ENCODE measurements at places on chromosomes 1 and 21.

DNA sequence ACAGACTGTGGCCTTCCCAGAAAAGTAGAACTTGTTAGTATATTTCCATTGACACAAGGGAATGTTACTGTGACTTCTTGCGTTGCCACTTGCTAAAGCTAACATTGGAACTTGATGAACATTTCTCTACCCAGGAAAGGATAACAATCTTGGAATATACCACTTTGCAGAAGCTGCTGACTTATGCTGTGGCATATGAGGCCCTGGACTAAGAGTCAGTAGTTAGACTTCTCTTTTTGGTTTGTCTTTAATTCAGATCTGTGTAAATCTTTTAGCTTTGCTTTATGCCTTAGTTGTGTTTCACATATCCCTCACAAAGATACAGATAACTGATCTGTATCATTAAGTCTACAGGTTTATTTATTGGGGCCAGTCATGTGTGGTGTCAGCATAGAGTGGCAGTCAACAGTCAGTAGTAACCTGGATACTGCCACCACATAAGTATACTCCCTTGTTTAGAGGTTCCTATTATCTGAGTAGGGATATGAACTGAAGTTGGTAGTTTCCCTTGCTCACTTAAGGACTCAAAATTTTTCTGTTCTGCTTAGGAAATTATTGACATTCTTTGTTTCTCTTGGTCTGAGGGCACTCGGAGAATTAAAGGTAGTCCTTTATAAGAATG, 14.7 kb downstream of the RNF2 start:
- no peak for DNase-seq

- no peak for DNase-seq
Observed at GRCh38 chr1:87044840-87045239, 130.4 kb downstream of the HS2ST1 start.

DNA sequence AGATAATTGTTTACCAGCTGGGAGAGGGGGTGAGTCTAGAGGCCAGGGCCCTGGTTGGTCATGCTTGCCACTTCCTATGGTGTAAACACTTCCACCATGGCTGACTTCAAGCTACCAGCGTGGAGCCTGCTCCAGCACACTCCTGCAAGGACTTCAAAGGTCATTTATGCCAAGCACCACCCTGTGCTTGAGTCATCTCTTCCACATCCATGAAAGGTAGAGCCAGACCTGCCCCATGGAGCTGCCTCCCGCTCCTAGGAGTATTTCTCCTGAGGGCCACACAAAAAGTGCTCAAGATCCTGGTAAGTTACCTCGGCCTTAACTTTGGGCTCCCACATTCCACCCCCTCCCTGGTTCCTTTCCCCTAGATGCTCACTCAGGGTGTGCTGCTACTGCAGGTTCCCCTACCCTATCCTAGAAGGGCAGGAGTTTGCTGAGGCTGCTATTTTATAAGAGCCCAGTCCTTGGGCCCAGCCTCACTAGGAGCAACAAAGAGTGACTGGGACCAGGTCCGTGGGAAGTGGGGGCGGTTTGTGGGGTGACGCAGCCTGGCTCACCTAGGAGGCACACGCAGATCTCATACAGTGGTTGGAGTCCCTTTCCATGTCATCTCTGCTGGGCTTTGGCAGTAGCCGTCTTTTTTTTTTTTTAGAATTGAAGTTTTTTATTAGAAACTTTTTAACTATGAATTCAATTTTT, 2.4 kb downstream of the RAB7B start:
- DNase-seq = no peak

DNA sequence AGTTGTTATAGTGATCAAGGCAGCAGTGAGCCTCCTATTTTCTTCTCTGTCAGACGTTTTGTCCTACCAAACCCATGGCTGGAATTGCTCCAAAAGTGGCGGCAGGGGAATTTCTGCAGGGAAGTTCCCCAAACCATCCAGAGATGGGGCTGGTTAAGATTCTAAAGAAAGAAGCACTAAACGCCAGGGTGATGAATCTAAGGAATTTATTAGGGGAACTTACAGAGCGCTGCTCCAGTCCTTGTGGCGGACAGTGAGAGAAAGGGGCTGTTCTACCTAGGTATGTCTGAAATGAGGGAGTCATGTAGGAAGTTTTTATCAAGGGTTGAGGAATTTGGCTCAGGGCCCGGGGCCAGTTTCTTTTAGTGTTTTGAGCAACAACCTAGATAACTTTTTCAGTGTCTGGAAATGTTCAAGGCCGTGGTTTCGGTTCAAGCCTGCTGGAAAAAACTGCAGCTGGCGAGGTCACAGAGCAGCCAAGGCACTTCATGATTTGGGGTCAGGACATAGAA, 222.4 kb upstream of the B3GALT2 start:
- no peak for DNase-seq

DNA sequence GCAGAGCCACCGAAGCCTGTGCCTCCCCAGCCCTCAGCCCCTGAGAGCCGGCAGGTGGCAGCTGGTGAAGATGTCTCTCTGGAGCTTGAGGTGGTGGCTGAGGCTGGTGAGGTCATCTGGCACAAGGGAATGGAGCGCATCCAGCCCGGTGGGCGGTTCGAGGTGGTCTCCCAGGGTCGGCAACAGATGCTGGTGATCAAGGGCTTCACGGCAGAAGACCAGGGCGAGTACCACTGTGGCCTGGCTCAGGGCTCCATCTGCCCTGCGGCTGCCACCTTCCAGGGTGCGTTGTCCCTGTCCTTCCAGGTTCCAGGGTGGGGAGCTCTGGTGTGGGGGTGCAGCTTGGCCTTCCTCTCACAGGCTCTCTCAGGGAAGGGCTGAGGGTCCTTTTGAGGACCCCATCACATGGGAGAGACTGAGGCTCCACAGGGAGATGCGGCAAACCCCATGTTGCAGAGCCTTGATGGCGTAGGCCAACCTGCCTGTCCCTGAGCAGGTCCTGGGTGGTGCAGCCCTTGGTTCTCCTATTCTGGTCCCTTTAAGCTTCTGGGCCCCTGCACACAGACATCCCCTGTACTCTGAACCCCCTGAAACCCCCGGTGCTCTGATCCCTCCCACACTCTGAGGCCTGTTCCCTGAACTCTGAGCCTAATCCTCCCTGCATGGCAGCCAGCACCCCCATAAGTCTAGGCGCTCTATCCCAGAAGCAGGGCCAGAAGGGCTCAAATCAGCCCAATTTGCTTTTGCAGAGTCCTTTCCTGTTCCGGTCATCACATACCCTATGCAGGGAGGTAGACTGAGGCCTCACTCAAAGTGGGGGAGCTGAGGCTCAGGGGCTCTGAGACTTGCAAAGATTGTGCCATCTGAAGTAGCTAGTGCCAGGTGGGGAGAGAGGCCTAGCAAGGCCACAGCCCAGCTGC, 88.5 kb downstream of the TRIM11 start:
- no peak for DNase-seq

GRCh38 chr1:234208351-234208750, 164.9 kb upstream of the COA6 start:
- no peak for DNase-seq

DNA sequence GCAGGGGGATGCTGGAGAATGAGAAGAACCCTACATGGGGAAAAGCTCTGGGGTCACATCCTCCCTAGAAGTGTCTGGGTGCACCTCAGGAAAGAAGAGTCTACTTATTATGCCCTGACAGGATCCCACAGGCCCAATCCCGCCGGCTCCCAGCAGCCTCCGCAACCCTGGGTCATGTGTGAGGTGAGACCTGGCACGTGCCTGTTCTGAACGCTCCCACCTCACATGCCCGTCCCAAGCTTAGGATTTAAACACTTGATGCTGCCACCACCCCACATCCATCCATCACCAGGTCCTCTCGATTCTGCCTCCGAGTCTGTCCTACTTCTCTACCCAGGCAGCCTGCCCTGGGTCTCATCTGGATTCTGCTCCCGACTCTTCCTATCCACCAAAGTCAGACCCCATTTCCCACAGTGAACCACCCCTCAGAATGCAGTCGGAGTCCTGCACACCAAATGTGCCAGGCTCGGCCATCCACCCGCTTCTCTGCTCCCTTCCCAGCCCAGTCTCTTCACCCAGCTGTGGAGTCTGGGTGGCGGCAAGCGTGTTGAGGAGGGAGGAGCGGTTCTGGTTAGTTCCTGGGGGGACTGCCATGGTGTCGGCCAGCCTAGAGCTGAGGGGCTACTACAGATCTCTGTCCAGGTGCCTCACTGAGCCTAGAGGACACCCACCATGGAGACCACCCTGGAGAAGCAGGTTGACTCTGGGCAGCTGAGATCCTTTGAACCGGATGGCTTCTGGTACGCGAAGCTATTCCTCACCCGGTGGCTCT, 23.9 kb downstream of the SLC2A1 start:
- peak; percentile 0 for DNase-seq

GRCh38 chr21:38494251-38494642, 4.0 kb downstream of the ERG start:
- no peak for DNase-seq

DNA sequence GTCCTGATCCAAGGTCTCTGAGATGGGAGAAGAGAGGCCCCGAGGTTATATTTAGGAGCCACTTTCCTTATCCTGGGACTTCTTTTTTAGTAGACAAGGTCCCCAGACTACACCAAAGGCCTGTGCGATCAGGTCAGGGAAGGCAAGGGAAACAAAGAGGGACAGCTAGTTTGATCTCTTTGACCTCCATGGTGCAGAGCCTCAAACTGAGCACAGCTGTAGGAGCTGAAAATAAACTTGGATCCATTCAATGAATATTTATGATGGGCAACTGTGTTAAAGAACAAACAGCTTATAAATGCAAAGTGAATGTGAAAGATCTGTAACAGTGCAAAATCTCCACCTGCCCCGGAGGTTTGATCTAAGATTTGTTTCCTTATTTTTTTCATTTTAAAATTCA, 256.6 kb downstream of the DYRK1A start:
- peak; percentile 14 for DNase-seq

DNA sequence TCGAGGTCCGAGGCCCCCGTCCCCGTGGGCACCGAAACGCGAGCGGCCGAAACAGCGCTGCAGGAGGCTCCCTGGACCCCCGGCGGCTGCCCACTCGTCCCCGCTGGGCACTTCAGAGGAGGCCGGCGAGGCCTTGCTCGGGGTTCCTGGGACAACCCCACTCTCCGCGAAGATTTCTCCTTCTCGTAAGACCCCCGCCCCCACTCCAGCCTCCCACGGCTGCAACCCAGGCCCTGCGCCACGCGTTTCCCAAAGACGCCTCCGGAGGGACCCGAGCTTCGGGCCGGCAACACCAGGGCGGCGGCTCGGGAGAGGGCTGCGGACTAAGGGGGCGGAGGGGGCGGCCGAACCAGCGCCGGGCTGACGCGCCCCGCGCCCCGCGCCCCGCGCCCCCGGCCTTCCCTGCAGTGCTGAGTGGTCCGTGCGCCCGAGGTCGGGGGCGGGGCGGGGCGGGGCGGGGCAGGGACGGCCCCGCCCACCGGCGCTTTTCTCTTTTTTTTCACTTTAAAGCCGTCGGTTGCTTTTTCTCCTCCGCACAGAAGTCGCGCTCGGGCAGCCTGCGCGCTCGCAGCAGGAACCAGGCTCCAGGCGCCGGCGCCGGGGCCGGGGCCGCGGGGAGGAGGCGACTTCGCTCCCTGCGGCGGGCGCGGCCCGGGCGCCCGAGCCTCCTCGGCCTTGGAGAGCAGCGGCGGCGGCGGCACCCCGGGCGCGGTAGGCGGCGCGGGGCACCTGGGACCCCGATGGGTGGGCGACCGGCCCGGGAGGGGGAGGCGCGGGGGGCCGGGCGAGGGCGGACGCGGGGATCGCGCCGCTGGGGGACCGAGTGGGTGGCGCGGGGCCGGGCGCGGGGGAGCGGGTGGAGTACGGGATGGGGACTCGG, at the start of gene SPSB1:
Gene SPSB1 (plus strand): TSS at position 534 of the 880 bp plus-strand sequence. CDS start 62,998 bp downstream, outside the sequence.
- peak; percentile 70 for DNase-seq

DNA sequence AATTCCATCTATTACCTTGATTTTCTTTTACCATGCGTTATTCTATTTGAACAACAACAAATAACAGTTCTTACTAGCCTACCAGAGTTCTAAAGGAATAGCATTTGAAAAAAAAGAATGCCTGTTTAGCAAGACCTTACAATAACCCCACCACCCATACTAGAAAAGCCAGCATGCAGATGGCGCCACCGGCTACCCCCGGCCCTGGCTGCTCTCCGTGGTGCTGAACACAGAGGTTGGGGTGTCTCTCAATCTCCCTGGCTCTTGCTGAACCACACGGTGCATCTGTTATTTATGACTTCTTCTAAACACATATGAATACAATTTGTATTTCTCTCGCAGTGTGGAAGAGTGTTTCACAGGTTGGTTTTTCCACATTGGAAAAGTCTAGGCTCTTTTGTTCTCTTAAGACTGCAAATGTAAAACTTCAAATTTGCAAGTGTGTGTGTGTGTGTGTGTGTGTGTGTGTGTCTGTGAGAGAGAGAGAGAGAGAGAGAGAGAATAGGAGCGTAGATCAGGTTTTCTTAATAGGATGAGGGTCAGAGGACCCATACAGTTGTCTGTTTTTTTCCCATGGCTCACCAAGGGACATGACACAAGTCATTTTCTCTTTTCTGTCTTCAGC, 13.6 kb downstream of the GRIK3 start:
- DNase-seq = no peak

DNA sequence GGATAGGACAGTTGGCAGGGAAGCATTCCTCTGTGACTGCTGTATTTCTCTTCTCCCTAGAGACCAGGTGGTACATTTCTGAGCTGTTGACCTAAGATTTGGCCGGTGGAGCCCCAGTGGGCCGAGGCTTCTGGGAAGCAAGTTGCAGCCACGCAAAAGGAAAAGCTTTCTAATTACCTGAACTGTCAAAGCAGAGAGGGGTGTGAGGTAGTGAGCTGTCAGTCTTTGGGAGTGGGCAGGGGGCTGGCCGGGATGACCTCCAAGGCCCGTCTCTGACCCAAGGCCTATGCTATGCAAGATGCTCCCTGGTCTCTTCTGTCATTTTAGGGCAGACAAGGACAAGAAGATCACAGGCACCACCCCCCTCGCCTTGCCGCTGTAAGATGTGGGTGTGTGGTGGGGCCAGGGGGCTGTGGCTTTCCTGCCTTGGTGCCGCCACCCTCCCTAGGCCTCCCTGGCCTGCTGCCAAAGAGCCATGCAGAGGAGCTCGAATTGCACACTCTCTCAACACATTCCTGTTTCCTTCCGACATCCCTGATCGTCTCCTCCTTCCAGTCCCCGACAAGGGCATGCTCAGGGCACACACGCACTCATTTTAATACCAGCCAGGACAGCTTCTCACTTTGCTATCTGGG, 7.7 kb downstream of the PADI1 start:
- peak; percentile 37 for DNase-seq

GRCh38 chr1:113981962-113982931, 3.0 kb downstream of the OLFML3 start:
- DNase-seq = peak; percentile 30

GRCh38 chr21:32035617-32036016, 162.8 kb downstream of the HUNK start:
- no peak for DNase-seq
